ENCODE measurements at places on chromosomes 6 and 20. TPM values are rescaled to one million over a fixed set of nuclear protein-coding genes. Genes with fewer than 3 reads are reported as not detected.

MICB gene
- total RNA-seq, result 0.26 TPM

- H3K27me3 ChIP-seq, result no peaks in the 10 kb centered on the region
- H3K36me3 ChIP-seq, result no peaks in the 10 kb centered on the region
- no peak overlapping the region for H3K27ac ChIP-seq
- H3K4me3 ChIP-seq, result no peak overlapping the region
- H3K4me1 ChIP-seq, result no peaks in the 10 kb centered on the region
- no peak for DNase-seq
These were observed 669.5 kb downstream of the MAFB start for GRCh38 chr20:40019510-40019909.

TOP1 gene
- 25.8 TPM for total RNA-seq

ZSCAN12 gene
- 3.2 TPM for total RNA-seq

GRCh38 chr20:50870561-50871161 lies 60.6 kb downstream of the ADNP start:
- no peaks in the 10 kb centered on the region for H3K4me1 ChIP-seq
- no peaks in the 10 kb centered on the region for H3K27me3 ChIP-seq
- H3K36me3 ChIP-seq, result no peaks in the 10 kb centered on the region
- H3K4me3 ChIP-seq, result no peak overlapping the region
- H3K27ac ChIP-seq, result no peak overlapping the region
- DNase-seq, result no peak

- H3K27me3 ChIP-seq, result no peaks in the 10 kb centered on the region
- H3K4me1 ChIP-seq, result no peaks in the 10 kb centered on the region
These were observed 38.8 kb downstream of the SLC22A1 start for GRCh38 chr6:160160450-160160849.

GRCh38 chr6:40400738-40401137 lies 186.4 kb downstream of the LRFN2 start:
- H3K4me1 ChIP-seq, result peaks cover 16% of the 10 kb centered on the region
- no peak for DNase-seq
- H3K4me3 ChIP-seq, result no peak overlapping the region
- H3K27ac ChIP-seq, result no peak overlapping the region
- H3K36me3 ChIP-seq, result no peaks in the 10 kb centered on the region

TLDC2 gene
- not detected for total RNA-seq

DNA sequence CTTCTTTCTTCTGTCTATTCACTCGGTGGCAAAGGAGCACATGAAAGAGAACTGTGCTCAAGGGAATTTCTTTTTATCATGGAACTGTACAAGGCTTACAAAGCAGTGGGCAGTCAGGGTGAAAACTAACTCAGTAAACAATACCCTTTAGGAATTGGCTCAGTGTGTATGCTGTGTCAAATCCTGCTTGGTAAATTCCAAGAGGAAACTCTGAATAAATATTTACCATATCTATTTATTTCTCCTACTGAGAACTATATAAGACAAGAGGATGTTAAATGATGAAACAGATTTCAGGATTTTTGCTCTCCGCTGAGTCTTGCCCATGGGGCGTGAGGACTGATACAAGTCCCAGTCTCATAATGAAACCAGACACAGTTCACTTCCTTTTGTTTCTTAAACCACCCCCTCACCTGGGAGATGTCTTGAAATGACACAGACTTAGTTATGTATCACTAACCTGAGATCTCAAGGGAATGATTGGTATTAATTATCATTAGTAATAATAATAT lies 188.8 kb downstream of the BACH2 start:
- no peak overlapping the region for H3K4me3 ChIP-seq
- H3K36me3 ChIP-seq, result no peaks in the 10 kb centered on the region
- H3K27ac ChIP-seq, result no peak overlapping the region
- no peak for DNase-seq
- no peaks in the 10 kb centered on the region for H3K27me3 ChIP-seq

FLRT3 gene
- 22.1 TPM for total RNA-seq

GRCh38 chr6:72636215-72636614 lies 14.4 kb downstream of the KCNQ5 start:
- H3K4me1 ChIP-seq, result no peaks in the 10 kb centered on the region
- H3K27me3 ChIP-seq, result no peaks in the 10 kb centered on the region

DNA sequence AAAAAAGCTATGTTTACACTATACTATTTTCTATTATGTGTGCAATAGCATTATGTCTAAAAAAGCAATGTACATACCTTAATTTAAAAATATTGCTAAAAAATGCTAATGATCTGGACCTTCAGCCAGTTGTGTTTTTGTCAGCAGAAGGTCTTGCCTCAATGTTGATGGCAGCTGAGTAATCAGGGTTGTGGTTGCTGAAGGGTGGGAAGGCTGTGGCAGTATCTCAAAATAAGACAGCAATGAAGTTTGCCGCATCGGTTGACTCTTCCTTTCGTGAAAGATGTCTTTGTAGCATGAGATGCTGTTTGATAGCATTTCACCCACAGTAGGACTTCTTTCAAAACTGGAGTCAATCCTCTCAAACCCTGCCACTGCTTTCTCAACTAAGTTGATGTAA lies 134.7 kb upstream of the CDYL start:
- H3K4me3 ChIP-seq, result no peak overlapping the region
- H3K36me3 ChIP-seq, result no peaks in the 10 kb centered on the region
- H3K27ac ChIP-seq, result no peak overlapping the region
- no peaks in the 10 kb centered on the region for H3K27me3 ChIP-seq
- DNase-seq, result no peak

DNA sequence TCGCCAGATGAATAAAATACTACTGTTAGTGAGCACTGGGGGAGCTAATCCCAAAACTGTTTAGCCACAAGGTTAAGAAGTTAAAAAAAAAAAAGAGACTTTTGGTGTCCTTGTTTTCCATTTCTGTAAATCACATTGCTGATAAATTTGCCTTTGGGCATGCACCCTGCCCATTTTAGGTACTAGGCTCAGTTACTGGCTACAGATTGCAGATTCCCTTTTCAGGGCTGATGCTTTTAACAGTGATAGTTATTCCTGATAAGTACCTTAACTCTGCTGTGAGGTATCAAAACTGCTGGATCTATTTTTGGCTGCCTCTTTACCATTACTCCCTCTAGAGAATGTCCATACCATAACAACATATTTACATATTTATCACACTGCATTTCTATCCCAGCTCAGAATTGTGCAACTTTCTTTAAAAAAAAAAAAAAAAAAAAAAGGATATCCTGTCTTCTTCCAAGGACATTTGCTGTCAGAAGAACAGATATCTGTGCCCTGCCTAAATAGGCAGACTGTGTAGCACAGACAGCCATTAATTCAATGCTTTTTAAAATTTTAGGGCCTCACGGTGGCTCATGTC lies 94.5 kb downstream of the SSR1 start:
- H3K36me3 ChIP-seq, result peaks cover 53% of the 10 kb centered on the region
- H3K4me1 ChIP-seq, result peaks cover 54% of the 10 kb centered on the region
- no peak for DNase-seq
- no peak overlapping the region for H3K4me3 ChIP-seq
- no peak overlapping the region for H3K27ac ChIP-seq
- H3K27me3 ChIP-seq, result no peaks in the 10 kb centered on the region

GRCh38 chr6:12170351-12171092 lies 119.6 kb upstream of the EDN1 start:
- H3K4me3 ChIP-seq, result no peak overlapping the region
- DNase-seq, result no peak
- no peaks in the 10 kb centered on the region for H3K36me3 ChIP-seq
- peaks cover 4% of the 10 kb centered on the region for H3K4me1 ChIP-seq
- no peak overlapping the region for H3K27ac ChIP-seq
- no peaks in the 10 kb centered on the region for H3K27me3 ChIP-seq

Measured in suprapubic skin (tissue), 4 donors.